ENCODE measurements at places on chromosomes 12 and 14.
A peak's percentile ranks its signal among the peaks of the same experiment; 100 is the strongest.

DNA sequence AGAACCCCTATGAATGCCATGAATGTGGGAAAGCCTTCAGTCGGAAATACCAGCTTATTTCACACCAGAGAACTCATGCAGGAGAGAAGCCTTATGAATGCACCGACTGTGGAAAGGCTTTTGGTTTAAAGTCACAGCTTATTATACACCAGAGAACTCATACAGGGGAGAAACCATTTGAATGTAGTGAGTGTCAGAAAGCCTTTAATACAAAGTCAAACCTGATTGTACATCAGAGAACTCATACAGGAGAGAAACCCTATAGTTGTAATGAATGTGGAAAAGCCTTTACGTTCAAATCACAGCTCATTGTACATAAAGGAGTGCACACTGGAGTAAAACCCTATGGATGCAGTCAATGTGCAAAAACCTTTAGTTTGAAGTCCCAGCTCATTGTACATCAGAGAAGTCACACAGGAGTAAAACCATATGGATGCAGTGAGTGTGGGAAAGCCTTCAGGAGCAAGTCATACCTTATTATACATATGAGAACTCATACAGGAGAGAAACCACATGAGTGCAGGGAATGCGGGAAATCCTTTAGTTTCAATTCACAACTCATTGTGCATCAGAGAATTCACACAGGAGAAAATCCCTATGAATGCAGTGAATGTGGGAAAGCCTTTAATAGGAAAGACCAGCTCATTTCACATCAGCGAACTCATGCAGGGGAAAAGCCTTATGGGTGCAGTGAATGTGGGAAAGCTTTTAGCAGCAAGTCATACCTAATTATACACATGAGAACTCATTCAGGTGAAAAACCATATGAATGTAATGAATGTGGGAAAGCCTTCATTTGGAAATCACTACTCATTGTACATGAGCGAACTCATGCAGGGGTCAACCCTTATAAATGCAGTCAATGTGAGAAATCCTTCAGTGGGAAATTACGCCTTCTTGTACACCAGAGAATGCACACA, 22.3 kb downstream of the ZNF268 start:
- no peak for DNase-seq

- no peak for DNase-seq
Measured at GRCh38 chr12:79046021-79046420, 181.4 kb downstream of the SYT1 start.

GRCh38 chr14:21267886-21268616, 1.2 kb downstream of the HNRNPC start:
- no peak for DNase-seq

GRCh38 chr12:104486943-104487819, 30.4 kb downstream of the CHST11 start:
- DNase-seq: no peak

GRCh38 chr12:109571773-109572505, 1.4 kb downstream of the MMAB start:
- no peak for DNase-seq

GRCh38 chr14:68986926-68987652, 8.0 kb upstream of the ACTN1 start:
- no peak for DNase-seq

GRCh38 chr14:56206596-56206995, 88.4 kb downstream of the PELI2 start:
- no peak for DNase-seq

DNA sequence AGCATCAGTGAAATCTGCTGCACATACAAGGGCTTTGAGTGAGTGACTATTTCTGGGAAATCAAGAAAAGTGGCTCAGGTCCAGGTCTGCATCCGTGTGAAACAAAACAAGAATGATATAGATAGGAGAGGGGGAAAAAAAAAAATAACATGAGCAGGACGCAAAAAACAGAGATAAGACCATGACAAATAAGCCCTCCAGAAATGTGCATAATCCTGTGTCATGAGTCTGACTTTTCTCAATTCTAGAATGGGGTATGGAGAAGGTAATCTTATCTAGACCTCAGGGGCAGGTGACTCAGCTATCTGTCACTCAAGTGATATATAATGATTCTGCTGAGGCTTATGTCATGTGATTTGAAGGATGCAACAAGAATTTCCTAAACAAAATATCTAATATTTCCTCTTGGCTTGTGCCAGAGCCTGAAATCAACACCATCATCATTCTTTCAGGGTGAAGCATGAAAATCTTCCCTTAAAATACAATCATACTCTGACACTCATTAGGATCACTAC, 250.0 kb downstream of the PHLDA1 start:
- DNase-seq: no peak

- DNase-seq: no peak
Measured at GRCh38 chr12:54765652-54766051, 88.7 kb upstream of the MUCL1 start.

DNA sequence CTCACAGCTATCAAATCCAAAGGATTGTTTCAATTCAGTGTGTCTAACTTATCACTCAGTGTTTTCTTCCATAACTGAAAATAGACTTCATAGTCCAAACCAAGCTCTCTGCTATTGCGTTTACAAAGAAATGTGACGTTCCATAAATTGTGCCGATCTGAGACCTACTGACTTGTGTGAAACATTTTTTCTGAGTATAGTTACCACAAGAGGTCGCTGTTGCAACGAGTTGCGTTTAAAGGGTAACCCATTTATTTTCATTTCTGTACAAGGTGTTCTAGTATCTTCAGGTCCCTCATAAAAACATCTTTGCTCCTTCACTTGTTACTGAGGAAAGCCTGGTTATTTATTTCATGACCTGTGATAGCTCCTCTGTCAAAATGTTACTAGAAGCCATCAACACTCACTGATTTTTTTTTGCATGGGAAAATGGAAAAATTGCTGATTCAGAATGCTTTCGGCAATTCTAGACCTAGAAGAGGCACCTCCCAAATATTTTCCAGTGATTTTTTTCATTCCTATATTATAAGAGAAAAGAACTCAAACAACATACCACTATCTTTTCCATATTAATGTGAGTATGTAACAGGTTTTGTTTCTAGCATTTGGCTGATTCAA, 60.9 kb upstream of the OR4E1 start:
- peak; percentile 22 for DNase-seq

DNA sequence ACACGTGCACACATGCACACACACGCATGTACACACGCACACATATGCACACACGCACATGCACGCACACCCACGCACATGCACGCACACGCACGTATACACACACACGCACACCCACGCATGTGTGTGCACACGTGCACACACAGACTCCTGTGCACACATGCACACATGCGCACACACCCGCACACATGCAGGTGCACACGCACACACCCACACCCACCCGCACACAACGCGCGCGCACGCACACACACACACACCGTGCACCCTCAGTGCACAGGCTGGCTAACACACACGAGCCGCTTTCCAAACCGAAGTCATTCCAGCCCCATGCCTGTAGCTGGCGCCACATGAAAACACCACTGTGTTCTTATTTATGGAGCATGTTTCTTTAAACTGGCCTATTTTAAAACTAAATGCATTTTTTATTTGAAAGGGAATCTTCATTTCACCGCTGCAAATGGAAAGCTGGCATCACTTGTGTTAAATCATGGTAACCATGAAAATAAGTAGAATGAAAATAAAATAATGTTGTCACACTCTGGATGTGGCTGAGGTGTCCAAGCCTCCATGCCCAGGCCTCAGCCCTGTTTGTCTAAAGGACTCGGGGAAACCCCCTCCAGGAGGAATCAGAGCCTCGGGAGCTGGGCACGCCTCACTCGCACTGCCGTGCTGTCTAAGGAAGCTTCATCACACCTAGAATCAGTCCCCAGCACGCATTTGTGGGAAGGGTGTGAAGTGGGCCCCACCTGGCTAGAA, 45.1 kb downstream of the GALNT9 start:
- no peak for DNase-seq

- DNase-seq: no peak
Measured at GRCh38 chr12:82970614-82971013, 283.9 kb downstream of the TMTC2 start.
